Urinary bladder (tissue), 4 donors: ENCODE measurements at places on chromosomes 12 and 14.

GRCh38 chr14:42624980-42625761, 1018.5 kb downstream of the LRFN5 start:
- DNase-seq = no peak

GRCh38 chr12:101045486-101046464, 164.3 kb downstream of the SLC5A8 start:
- DNase-seq = no peak

- no peak for DNase-seq
Measured at GRCh38 chr14:95503365-95504134, 12.9 kb downstream of the SYNE3 start.

DNA sequence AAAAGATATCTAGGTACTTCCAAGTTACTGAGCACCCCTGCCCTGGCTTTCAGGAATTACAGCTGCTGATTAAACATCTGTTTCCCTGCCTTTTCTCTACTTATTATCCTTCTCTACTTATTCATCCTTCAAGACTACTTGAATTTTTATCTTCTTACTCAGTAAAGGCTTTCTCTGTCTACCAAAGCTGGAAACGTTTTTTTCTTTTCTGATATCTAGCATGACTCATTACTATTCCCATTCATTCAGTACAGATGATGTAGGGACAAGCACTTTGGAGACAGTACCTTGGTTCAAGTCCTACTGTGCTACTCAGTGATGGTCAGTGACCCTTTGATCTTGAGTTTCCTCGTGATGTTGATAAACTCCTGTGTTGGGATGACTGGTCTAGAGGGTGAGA, 848.7 kb downstream of the NRXN3 start:
- DNase-seq = no peak

DNA sequence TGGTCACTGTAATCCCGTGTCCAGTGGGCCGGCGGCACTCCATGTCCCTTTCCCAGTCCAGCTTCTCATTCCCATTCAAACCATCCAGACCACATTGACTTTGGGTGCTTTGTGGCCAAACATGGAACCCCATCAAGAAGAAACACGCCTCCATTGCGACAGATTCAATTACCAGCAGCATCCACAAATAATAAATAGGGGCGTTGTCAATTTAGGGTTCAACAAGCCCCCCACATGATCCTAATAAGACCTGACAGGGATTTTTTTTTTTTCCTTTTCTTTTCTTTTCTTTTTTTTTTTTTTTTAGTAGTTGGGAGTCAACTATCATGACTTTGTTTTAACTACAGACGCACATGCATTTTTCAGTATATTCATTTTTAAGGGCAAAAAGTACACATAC, 149.4 kb downstream of the DICER1 start:
- no peak for DNase-seq

- no peak for DNase-seq
Measured at GRCh38 chr14:51726166-51726899, 74.6 kb downstream of the FRMD6 start.

DNA sequence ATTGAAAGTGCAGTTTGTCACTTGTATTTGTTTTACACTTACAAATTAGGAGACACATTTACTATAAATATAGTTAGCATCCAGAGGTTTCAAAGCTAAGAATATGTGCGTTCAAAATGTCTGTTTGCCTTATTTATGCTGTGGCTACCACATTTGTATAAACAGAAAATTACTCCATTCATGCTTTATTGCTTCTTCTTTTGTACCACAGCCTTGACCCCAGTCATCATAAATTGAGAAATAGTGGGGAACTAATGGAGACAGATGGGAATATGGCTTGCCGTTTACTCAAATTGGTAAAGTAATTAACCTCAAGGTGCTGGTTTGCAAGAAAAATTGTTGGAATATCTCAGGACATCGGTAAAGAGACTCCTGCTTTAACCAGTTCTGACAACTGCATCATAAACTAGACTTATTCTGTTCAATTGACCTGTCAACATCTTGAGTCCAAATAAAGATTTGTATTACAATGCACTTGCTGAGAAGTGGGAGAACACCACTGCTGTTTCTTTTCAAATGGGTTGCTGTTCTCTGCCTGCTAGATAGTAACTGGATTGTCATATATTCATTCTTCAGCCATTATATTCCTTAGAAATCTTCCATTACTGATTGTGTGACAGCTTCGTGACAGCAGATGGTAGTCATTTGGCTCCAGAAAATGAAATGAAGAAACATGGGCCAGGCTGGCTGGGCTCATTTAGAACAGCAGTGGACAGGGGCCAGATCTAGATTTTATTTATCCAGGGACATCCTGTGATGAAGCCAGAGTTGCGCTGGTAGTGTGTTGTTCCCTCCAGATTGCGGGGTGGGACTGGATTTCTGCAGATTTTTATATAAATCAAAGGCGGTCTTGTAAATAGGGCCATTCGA, 354.4 kb downstream of the EGLN3 start:
- no peak for DNase-seq

GRCh38 chr14:65195042-65195719, 92.9 kb upstream of the MAX start:
- DNase-seq = no peak

DNA sequence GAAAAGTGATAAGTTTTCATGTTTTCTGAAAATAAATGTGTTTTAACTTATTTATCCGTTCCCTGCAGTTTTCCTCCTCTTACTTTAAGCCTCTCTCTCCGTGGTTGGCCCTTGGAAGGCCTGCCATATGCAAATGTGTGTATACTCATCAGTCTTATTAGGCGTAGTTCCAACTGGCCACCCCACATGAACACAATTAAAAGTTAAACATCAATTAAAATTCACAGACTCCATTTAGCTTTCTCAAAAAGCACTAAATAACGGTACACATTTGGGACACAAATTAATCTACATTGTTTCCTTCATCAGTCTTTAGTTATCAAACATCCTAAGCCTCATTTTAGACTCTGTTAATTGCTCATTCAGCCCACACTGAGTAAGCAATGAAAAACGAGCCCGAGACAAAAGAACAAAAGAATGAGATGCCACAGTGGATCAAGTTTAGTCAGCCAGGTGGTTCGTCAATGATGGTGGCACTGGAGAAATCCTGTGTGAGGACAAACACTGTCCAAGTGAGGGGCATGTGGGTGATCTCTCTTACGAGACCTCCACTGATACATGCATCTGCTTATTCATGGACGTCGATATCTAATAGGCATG, 76.0 kb upstream of the TMCC3 start:
- no peak for DNase-seq

- no peak for DNase-seq
Measured at GRCh38 chr12:77153706-77154105, 88.3 kb upstream of the E2F7 start.

DNA sequence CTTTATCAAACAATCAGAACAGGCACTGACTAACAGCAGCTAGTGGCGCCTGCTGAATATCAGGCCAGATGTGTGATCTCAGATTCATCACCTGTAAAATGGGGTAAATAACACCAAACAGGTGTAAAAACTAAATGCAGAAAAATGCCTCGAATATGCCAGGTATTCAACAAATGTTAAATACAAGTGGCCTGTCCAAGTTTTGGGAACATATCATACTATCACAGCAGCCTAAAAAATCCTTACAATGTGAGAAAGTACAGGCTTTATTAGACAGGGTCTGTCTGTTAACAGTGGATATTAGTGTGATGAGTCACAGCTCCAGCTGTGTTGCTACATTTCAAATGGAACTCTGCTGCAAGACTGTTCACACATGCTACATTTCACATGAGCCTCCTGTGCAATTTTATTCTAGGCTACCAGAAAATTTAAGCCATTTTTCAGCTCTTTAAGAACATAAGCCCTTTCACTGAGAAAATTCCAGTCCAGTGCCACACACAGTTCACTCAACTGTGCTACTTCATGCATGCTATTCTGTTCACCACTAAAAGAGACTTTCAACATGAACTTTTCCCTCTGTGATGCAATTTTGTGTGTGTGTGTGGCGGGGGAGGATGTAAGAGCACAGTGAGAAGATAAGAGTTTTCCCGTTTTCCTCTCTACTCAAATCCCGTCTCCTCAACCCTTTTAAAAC, 56.7 kb downstream of the MSRB3 start:
- DNase-seq = peak; percentile 40

GRCh38 chr12:2892246-2892645, 1.6 kb downstream of the TULP3 start:
- DNase-seq = no peak

GRCh38 chr12:88413646-88414045, 166.6 kb downstream of the KITLG start:
- no peak for DNase-seq

DNA sequence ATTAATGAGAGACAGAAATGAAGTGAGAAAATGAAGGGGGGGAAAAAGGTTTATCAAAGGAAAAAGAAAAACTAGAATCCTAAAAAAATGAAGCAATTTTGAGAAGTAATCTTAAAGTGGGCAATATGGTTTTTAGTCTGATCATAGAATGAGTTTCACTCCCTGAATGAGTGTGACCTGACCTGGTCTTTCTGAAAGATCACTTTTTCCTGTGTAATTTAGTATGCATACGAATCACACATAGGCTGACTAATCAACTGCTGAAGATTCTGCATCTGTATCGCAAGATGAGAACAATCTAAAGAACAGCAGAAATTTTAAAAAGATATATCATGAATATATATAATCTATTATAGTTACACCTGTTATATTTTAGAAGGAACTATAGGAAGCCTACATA, 11.3 kb downstream of the GNPTAB start:
- no peak for DNase-seq

DNA sequence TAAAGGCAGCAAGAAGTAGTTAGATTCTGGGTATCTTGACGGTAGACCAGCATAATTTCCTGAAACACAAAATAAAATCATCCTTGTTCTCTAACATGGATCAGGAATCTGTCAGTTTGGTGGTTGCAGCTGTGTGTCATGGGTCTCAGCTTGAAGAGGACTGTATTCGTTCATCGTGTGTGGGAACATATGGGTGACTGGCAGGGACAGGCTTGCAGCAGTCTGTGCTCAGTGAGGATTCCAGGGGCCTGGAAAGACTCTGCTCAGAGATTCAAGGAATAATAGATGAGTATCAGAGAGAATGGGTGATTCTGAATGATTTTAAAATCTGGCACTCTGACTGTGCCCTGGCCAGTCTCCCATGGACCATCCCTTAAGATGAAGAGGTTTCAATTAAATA, 421.6 kb downstream of the APAF1 start:
- DNase-seq = no peak

- DNase-seq = no peak
Measured at GRCh38 chr12:12551115-12551514, 11.5 kb downstream of the DUSP16 start.

DNA sequence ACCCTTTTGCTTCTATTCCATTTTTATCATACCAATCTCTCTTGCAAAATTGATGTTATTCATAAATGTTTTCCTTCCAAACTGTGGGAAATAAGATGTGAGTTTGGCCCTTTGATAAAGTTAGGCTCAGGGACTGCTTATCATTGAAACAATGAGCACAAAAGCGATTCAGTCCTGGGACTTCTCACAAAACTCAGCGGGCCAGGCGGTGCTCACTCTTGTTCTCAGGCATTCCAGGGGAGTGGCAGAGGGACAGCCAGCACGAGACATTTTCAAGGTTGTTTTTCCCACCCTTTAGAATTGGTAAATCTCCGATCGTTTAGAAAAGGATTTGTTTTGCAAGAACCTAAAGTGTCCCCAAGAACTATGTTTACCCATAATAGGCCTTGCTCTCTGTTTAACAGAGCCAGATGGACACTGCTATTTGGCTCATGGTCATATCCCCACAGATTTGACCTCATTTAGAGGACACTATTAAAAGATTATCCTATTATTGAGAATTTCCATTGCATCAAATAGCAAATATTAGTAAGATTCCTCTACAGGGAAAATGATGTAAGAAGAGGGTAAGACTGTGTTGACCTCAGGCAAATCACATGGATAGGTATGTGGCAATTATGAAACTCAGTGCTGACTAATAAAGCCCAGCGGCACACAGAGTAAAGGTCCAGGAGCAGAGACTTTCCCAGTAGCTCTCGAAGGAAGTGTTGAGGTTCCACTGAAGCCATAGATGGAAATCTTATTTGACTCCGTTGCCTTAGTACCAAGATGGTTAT, 102.7 kb upstream of the USP44 start:
- no peak for DNase-seq

GRCh38 chr14:91155626-91156089, 41.8 kb downstream of the DGLUCY start:
- no peak for DNase-seq

- no peak for DNase-seq
Measured at GRCh38 chr12:45260104-45260815, 44.4 kb downstream of the ANO6 start.

DNA sequence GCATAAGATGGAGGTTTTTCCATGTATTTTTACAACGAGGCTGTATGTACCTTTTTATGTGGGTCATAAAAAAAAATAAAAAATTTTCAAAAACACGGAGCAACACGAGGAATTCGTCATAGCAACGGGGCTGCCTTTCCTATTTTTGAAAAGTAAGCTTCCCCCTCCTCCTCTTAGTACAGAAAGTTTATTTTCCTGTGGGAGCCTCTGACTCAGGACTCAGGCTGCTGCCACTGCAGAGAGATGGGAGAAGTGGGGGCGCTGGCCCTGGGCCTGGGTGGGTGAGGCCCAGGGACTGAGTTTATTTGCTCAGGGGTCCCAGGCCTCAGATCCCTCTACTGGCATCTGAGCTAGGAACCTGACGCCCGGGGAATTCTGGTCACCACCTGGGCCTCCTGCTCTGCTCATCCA, 10.2 kb upstream of the CMKLR1 start:
- no peak for DNase-seq

- DNase-seq = no peak
Measured at GRCh38 chr12:2409656-2410265, 357.0 kb downstream of the CACNA1C start.
